NCI-H187 (cell line): ENCODE measurements at places on chromosomes 1 and 21.

DNA sequence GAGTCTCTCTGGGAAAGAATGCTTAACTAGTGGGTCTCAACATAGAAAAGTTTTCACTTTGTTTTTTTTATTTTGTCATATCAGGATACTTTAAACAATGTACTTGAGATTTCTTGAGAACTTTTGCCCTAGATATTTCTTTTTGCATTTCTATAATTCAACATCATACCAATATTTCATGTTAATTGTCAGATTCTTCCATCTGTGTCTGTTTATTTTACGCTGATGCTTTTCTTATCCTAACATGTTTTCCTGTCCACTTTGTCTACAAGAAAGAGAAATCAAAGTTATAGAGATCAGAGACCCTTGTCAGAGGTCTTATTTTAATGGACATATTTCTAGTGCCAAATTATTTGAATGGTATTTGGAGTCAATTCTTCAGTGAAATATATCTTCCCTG, 95.5 kb upstream of the B3GALT2 start:
- no peak for DNase-seq

- DNase-seq, result peak; percentile 25
Observed at GRCh38 chr1:56584910-56585528, 5.7 kb upstream of the PLPP3 start.

DNA sequence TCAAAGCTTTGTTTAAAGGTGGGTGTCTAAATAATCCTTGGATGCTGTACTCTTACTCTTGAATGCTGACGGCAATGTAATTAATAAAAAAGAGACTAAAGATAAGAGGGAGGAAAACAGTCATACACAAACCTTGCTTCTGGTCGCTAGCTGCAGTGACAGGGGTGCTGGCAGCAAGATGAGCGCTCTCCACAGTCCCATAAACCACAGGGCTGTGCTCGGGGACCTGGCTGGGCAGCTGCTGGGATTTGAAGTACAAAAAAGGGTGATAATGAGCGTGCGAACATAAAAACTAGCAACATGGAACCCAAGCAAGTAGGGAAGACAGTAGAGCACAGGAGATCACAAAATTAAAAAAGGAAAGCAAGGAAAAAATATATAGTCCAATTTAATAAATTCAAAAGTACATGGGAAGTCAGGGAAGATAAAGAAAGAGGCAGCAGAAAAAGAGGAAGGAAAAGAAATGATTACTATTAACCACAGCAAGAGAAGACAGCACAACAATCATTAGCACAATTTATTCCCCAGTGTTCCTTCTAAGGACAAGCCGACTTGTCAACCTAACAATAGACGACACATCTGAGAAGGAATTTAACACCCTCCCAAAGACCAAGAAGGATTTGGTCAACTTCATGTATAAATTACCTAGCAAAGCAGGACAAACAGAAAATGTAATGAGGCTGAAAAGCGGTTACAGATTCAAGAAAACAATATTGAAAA, 162.9 kb upstream of the HP1BP3 start:
- DNase-seq, result no peak

DNA sequence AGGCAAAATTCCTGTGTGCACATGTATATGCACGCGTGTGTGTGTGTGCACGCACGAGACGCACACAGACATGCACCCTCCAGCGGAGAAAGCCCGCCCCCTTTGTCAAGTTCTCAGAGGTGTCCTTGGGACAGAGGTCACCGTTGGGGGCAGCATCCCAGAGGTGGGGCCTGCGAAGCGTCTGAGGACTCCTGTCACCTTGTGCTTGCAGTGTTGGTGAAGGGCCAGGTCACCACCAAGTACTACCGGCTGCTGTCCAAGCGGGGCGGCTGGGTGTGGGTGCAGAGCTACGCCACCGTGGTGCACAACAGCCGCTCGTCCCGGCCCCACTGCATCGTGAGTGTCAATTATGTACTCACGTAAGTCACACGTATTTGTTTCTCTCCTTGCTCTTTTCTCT, 42.6 kb downstream of the SIM2 start:
- DNase-seq, result no peak

DNA sequence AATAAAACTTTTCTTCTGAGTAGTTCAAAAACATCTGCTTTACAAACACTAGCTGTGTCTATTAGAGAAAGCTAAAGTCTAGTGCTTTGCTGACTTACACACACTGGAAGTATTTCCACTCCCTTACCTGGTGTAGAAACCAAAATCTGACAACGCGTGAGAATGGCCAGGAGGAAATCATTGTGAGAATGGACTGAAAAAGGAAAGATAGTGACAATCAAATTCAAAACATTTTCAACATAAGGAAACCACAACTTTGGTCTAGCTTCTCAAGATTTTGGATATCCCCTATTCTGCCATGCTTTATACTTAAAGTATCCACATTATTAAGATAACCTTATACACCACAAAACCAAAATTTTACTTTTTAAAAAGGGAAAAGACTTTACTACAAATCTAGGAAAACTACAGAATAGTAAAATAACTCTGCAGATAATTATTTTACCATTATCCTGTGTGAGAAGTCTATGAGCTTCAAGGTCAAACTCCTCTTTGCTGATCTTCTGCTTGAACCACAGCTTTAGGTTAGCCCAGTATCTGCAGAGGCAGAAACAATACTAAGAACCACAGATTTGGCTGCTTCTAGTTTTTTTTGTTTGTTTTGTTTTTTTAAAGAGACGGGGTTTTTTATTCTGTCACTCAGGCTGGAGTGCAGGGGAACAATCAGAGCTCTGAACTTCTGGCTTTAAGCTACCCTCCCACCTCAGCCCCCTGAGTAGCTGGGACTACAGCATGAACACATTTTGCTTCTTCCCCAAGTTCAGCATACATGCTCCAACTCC, 6.6 kb downstream of the TADA1 start:
- DNase-seq, result no peak

DNA sequence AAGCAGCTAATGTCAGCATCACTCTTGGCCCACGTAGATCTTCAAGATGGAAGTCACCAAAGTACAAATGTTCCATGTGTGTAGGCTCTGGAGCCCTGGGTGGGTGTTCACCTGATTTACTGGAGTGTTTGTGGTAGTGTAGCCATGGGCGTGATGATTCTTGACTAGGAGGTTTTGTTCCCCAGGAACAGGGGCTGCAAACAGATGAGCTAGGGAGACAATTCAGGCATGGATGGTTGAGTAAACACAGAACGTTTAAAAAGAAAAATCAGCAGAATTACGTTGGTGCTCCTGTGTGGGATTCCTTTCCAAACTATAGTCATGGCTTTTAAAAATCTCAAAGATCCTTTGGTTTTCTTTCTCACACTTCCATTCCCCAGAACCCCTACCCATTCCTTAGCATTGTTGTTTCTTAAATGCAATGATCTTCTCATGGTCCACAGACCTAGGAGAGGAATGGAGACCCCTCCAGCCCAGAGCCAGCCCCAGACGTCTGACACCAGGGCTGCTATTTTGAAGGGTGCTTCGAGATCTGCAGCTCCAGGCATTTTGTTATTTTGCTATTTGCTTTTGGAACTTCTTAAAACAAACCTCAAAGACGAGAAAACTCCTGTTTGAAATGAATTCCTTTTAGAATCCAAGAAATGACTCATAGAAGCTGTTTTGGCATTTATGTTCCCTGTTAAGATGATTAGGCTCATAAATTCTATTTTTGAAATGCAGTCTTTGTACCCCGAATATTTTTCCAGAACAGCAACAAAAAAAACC, 115.1 kb downstream of the ETS2 start:
- no peak for DNase-seq

DNA sequence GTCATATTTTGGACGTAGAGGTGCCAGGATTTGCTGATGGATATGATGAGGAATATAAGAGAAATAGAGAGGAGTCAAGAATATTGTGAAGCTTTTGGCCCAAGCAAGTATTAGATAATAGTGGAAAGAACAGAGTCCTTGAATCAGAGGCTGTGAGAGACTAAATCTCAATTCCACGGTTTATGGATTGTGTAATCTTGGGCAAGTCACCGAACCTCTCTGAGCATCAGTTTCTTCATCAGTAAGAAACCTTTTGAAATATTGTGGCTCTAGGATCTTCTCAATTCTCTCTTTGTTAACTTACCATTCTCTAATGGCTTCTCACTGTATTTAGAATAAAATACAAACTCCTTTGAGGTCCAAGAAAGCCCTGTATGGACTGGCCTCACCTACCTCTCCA, 77.6 kb downstream of the RPS6KA1 start:
- no peak for DNase-seq

DNA sequence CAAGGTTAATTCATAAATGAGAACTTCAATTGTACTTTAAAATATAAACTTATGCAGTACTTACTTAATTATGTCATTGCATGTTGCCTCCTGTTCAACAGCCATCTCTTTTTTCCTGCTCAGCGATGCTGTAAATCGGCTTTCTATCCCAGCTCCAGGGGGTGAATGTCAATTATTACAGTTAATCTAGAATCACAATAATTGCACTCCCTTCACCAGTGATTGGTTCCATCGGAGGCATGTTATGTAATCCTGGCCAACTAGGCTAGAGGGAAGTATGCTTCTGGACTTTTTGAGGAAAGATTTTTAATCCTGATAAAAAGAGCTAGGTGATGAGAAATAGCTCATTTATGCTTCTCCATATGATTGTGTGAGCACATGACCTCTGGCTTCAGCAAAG, 53.8 kb upstream of the SGIP1 start:
- no peak for DNase-seq

GRCh38 chr1:203636291-203636690, 9.7 kb downstream of the ATP2B4 start:
- DNase-seq, result no peak

- DNase-seq, result no peak
Observed at GRCh38 chr1:220219136-220219442, 53.2 kb downstream of the RAB3GAP2 start.

DNA sequence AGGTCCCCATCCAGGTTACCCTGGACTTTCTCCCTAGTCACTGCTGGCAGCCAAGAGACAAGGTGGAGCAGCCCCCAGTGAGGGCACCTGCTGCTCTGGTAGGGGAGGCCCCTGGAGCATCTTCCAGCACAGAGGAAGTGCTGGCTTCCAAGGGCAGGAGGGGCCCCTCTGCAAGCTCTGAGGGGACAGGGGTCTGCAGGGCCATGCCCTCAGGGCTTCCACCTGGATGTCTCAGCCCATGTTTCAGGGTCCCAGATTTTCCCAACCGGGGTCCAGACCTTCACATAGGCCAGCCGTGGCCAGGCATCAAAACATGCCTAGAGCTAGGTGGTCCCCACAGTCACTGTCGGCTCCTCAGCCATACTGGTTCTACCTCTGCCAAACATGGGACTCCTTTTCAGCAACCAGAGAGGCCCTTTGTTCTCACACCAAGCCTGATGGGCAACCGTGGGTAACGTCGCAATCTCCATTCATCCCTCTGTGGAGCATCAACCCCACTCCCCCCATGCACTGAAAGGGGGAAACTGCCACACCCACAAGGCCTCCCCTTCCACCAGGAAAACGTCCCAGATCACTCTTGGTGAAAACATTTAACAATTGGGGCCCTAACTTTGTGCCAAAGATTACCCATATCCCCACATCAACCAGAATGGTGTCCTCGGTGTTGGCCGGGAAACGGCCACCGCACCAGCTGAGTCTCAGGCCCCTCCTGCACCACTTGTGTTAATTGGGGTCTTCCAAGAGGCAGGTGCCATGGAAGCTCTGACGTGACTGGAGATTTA, 1.9 kb upstream of the COL6A2 start:
- DNase-seq, result no peak

DNA sequence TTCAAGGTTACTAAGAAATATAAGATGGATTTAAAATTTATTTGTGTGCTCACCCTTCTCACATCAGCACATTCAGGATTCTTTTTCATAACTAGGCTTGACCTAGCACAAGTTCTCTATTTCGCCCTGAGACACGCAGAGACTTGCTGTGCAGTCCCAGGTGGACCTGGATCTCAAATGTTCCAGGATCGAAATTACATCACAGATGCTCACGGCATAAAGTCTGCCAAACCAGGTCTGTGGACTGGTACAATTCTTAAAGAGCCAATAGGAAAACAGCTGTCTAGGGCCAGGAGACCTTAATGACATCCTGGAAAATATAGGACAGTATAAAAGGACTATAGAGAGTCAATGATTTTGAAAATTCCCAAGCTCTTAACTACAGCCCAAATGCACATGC, 2.2 kb downstream of the PGBD5 start:
- DNase-seq, result no peak

GRCh38 chr1:178768423-178768822, 43.4 kb downstream of the RALGPS2 start:
- no peak for DNase-seq

GRCh38 chr1:234313171-234313570, 60.1 kb upstream of the COA6 start:
- DNase-seq, result no peak

- DNase-seq, result no peak
Observed at GRCh38 chr1:245256528-245256927, 101.7 kb downstream of the KIF26B start.
